ENCODE measurements at places on chromosomes 7 and 10.

- no peak for DNase-seq
Measured at GRCh38 chr7:36620166-36620708, 104.1 kb downstream of the AOAH start.

DNA sequence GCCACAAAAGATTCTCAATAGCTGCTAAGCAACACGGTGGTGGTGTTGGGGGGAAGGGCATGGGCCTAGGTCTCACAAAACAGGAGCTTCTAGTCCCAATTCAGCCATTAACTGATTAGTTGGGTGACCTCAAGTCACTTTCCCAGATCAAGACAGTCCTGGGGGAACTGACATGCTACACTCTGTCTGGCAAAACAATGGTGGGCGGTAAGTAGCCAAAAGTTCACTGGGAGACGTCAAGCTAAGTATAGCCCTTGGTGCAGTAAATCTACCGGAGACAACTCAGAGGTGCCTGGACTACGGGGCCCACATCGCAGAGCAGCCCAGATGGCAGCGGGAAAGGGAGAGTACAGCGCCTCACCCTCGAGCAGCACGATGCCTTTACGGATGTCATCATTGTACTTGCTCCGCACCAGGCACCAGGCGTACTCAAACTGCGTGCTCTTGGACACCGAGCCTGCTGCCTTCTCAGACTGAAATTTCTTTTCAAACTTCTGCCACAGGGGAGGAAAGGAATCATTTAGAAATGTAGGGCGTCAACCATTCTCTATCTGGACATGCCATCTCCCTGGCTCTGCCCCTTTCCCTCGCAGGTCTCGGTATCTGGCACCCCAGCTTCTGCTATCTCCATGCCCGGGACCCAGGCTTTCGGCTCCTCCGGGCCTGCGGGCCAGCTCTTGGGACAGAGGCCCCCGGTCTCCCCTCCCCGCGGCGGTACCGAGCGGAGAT, 1.1 kb downstream of the FIS1 start:
- DNase-seq = no peak

DNA sequence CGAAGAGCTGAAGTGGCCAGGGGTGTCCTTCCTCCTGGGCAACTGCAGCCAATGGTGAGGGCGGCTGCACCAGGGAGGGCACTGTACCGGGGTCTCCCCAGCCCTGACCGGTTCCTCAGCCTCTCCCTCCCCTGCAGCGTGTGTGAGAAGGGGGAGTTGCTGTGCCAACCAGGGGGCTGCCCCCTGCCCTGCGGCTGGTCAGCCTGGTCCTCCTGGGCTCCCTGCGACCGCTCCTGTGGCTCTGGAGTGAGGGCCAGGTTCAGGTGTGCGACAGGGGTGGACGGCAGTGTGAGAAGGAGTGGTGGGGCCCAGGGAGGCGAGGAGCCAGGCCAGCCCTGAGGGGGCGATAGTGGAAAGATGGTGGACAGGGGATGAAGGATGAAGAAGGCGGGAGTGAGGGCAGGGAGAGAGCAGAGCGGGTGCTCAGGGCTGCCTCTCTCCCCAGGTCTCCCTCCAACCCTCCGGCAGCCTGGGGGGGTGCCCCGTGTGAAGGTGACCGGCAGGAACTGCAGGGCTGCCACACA, 30.2 kb upstream of the ZNF467 start:
- DNase-seq = no peak

GRCh38 chr10:114603303-114603702, 54.8 kb downstream of the ABLIM1 start:
- DNase-seq = no peak

DNA sequence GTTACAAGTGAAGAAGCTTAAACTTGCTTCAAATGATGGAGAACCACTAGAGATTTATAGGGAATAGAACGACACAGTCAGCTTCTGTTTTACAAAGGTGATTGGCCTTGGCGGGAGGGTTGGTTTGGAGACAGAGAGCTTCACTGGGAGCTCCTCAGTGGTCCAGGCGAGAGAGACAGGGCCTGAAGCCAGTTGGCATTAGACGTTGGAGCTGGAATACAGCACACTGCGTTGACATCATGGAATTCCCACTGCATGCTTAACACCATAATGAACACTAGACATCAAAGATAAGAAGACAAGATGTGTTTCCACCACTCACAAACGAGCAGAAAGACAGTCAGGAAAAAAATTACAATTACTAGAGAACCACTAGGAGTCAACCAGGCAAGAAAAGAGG, 67.8 kb downstream of the TBXAS1 start:
- no peak for DNase-seq

- DNase-seq = no peak
Measured at GRCh38 chr10:43846968-43847367, 198.3 kb upstream of the ZNF32 start.

- DNase-seq = no peak
Measured at GRCh38 chr10:17166699-17167098, 34.8 kb downstream of the TRDMT1 start.

DNA sequence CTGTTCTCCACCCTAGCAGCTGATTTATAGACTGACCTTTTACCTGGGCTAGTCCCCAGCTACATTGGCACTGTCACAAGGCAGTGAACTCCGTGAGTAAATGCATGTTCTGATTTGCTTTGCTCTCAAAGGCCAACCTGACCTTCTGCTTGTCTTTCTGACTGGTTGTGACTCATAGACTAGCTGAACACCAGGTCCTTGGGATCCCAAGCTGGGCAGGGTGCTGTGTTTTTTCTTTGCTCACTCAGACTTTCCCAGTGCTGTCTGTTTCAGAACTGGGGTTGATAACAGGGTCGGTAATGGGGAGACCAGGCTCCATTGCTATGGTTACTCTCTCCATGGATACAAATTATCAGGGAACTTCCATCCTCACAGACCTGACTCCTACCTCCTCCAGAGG, 35.0 kb downstream of the EVX1 start:
- DNase-seq = no peak

DNA sequence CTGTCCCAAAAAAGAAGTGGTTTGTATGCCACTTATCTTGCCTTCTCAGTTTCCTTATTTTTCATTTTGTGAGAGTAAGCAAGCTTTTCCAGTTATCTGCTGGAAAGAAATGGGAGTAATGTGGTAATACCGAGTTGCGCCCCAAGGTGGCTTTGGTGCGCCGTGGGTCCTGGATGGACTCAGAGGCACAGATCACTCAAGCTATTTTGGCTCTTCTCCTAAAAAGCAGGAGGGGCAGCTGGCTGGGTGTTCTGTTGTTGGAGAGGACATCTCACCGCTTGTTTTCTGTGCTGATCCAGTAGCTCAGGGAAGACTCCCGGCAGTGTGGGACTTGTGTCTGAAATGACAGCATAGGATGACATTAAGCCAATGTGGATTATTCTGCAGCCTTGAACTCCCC, 16.4 kb downstream of the PRKRIP1 start:
- no peak for DNase-seq

GRCh38 chr10:77041636-77042258, 595.9 kb downstream of the KCNMA1 start:
- no peak for DNase-seq

- DNase-seq = no peak
Measured at GRCh38 chr7:16428672-16429071, 7.3 kb upstream of the CRPPA start.

- DNase-seq = no peak
Measured at GRCh38 chr7:13055732-13056368, 368.4 kb downstream of the ARL4A start.

DNA sequence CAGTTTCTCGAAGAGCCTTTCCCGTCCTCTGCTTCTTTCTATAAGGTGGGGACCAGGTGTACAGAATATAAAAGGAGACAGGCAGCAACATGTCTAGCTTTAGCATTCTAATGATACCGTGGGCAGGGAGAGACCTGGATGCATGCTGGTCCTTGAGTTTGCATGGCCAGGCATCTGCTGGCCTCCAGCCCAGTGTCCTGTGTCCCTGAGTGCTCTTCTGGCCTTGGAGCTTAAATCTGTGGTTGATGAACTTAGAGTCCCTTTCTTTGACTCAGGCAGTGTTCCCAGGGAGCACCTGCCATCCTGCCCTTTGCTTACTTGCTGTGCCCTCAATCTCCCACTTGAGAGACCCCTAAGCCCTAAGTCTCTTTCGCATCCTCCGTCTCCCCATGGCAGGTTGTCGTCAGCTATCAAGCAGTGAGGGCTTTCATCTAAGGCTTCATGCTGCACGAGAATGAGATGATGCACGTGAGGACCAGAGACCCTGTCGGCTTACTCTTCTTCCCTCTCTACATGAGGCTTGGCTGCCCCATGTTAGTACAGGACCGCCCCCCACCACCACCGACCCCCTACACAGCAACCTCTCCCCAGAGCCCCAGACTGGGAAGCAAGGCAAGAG, 313.4 kb upstream of the C7orf33 start:
- no peak for DNase-seq

DNA sequence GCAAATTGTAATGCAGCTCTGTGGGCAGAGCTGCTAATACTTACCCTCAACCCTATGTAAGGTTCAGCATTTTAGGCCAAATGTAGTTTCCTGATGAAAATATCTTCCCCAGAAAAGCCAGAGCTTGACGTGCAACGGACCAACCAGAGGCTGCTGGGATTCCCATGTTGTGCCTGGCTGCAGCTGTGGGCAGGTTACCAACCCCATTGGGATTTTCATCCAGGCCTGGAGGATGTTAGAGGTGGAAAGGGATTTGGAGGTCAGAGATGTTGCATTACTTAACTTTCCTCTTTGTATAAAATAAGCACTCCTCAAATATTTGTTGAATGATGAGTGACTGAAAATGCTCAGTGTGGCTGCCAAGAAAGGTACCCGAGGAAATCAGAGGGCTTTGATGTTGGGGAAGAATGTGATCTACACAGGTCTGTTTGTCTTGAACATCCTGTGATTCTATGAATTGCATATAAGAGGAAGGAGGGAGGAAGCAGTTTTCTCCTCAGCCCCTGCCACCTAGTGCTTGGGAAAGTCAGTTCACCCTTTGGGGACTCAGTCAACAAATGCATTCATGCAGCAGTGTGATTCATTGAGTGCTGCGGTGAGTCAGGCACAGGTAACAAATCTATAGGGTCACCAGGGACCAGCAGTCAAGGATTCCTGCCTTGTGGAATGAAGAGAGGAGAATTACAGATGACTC, 487.2 kb downstream of the RPS24 start:
- DNase-seq = no peak

- peak; percentile 37 for DNase-seq
Measured at GRCh38 chr7:47266131-47266706, 315.7 kb downstream of the TNS3 start.

- DNase-seq = no peak
Measured at GRCh38 chr7:138170298-138170697, 94.0 kb downstream of the AKR1D1 start.

DNA sequence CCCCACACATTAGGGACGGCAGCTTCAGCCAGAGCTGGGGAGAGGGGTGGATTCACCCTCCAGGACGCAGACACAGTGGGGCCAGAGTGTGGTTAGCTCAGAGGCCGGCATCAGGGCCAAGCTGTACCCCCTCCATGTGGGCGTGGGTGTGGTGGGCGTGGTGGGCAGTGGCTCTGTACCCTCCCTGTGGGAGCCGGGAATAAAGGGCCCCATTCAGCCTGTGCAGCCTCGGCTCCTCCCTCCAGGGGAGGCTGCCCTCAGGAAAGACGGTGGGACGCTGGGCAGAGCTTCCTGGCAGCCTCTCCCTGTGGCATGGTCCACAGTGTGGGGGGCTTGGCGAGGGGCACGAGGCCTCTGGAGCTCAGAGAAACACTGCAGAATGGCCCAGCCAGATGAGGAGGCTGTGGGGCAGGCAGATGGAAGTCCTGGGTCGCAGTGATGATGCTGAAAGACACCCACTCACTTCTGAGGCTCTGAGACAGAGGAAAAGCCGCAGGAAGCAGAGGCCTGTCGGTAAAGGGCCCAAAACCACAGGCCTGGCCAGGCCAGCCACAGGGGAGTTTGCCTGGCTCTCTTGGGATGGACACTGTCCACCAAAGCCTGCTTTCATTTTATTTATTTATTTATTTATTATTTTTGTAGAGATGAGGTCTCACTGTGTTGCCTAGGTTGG, 108.0 kb downstream of the SH3PXD2A start:
- DNase-seq = no peak

GRCh38 chr7:98185101-98185500, 26.1 kb upstream of the BHLHA15 start:
- DNase-seq = no peak

DNA sequence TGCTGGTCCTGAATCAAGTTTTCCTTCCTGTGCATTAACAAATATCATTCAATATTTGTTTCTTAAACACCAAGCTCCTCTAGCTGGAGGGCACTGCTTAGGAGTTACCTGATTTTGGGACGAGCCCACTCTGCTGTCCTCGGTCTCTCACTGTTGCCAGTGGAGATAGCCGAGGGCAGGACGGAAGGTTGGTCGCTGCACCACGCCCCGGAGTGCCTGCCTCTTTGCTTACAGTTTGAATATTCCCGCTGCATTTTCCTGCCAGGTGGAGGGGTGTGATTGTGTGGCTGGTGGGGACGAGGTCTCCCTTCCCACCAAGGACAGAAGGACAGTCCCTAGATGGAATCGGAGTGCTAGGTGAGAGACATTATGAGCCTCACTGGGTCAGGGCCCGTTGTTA, 201.5 kb downstream of the DNAJB6 start:
- DNase-seq = no peak

- no peak for DNase-seq
Measured at GRCh38 chr7:2476298-2476697, at the start of gene GRIFIN. Gene GRIFIN (minus strand): TSS chr7:2476398. CDS start chr7:2476383, 15 bp downstream.

GRCh38 chr10:78868861-78869260, 199.9 kb upstream of the ZMIZ1 start:
- no peak for DNase-seq

GRCh38 chr10:15419279-15419874, 48.3 kb upstream of the FAM171A1 start:
- DNase-seq = no peak

- no peak for DNase-seq
Measured at GRCh38 chr7:66627151-66627681, 1.5 kb upstream of the KCTD7 start.

- DNase-seq = no peak
Measured at GRCh38 chr10:13794992-13795612, 208.3 kb downstream of the PRPF18 start.

- DNase-seq = no peak
Measured at GRCh38 chr7:70177166-70177565, 578.9 kb downstream of the AUTS2 start.

DNA sequence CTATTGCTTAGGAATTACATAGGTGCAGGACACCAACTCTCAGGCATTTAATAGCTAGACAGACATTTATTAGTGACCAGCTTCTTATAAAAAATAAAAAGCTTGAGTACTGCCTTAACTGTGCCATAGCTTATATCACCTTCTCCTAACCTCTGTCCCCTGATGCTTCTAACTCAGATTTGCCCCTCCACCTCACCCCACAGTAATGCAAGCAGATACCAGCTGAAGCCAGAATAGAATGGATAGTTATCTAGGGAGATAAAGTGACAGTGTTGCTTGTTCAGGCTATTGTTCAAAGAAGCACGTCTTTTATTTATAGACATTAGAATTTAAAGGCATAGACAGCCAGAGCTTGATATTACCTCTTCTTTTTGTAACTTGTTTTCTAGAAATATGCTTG, 99.6 kb upstream of the GLCCI1 start:
- no peak for DNase-seq

DNA sequence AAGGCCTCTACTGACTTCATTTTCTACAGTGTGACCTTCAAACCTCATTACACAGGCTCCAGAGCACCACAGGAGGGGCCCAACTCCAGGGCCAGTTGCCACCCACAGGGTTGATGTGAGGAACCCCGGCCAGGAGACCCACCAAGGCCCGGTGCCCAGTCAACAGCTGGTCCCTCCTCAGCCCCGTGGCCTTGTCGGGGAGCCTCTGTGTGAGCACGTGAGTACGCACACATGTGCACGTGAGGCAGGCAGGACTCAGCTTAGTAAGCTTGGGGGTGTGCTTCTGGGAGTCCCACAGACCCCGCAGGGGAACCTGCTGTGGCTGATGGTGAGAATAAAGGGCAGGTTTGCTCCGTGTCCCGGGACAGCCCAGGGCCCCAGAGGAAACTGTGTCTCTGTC, 104.5 kb downstream of the VIPR2 start:
- DNase-seq = no peak

- no peak for DNase-seq
Measured at GRCh38 chr10:3510741-3511140, 274.3 kb downstream of the KLF6 start.
